ENCODE measurements at places on chromosomes 6 and 20.

DNA sequence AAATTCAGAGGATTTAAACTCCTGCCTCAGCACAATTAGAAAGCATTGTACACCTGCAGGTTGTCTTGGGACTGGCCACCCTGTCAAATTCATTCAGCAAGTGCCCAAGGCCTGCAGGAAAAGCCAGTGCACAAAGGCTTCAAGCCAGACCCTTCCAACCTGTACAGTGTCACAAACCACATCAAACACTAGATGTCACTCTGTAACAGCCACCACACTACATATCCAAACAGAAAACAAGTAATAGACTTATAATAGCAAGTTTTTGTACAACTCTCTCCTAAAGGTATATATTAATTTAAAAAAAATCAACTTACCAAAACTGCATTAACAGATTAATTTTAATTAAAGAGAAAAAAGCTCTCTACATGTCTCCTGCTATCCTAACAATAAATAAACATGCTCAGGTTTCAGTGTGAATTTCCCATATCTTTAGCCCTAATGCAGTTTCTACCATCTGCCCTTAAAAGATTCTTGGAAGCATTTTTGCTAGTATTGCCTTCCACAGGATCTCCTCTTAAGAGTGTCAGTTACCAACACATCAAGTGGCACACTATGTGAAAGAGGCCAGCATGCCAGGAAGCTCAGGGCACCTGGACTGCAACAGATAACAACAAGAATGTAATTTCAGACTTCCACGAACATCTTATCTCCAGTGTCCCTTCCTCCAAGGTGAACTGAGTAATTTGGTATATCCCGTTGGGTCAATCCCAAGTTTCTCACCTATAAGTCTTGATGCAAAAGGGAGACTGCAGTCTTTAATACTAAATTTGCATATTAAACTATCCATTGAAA, 47.5 kb downstream of the RALGAPA2 start:
- no peak for DNase-seq

DNA sequence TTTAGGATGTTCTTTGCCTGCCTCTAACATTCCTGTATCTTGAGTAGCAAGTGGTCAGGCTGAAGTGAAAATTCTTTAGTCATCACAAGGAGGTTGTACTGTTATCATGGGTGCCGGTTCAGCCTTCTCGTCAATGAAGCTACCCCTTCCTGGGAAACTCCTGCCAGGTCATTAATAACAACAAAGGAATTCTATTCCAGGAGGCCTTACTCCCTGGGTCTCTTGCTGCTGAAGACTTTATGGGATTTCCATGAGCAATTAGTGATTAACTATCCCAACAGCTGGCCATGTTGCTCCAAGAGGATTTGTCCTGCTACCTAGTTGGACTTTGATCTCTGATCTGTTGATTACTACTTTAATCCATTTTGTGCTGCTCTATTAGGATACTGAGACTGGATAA, 62.7 kb upstream of the ELOVL5 start:
- DNase-seq, result no peak

DNA sequence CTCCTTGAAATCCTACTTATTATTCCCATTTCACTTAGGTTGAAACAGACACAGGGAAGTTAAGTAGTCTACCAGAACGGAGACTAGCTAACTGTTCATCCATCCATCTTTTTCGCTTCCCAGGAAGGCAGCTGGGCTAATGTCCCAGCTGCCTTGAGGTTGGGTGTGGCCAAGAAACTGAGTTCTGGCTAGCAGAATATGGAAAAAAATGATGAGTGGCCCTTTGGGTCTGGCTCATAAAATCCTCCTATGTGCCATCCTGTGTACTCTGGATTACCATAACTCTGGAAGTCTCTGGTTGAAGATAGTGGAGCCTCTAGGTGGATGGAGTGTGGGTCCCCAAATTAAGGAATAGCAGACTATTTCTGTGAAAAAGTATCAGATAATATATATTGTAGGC, 206.2 kb downstream of the HIVEP2 start:
- DNase-seq, result no peak

DNA sequence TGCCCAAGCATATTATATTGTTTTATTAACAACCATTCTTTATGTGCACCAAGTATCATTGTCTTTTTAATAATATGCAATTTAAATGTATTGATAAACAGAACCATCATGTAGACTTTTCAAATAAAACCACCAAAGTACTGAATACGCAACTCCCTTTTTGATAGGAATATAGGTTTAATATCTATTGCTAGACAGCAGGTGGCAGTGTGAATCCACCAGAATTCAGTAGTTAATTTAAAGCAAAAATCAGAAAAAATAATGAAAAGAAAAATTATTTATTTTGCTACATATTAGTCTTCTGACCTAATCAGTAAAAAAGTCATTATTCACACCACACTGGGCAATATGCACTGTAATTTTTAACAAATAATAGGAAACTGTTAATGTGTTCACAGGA, 143.7 kb downstream of the KLHL32 start:
- DNase-seq, result peak; percentile 14

GRCh38 chr6:115882174-115882573, 178.5 kb downstream of the FRK start:
- DNase-seq, result no peak

DNA sequence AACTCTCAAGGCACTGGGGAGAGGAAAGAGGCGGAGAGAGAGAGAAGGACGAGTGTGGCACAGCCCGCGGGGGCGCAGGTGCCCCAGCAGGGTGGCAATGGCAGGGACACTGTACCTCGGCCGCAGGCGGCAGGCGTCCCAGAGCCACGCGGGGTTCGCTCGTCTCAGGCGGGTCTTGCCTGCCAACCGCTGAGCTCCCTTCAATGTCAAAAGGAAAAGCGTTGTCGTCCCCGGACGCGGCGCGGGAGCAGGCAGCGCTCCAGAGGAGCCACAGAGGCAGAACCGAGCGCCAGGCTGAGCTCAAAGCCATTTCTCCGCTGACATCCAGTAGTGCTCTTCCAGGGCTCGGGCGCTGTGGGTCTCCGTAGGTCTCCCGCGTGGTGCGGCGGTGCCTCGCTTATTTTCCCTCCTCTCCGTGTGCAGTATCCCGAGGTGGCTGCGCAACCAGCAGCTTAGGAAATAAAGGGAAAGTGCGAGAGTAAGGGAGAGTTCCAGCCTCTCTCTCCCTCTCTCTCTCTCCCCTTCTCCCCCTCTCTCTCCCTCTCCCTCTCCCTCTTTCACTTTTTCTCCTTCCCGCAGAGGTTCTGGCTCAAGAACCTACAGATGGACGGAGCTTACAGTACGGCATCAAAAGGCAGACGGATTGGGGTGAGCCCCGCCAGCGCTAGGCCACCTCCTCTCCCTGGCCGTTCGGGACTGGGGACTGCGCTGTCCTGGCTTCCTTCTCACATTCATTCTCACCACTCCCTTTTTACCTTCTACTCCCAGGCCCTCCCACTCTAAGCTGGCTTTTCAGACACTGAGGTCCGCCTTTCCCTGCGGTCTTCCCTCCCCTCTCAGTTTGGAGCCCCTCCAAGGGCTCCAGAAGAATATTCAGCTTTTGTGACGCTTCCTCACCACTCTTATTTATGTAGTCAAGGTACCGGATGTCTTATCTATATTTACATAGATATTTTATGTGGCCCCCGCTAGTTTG, at the start of gene LAMA4:
LAMA4 (minus strand) TSS at position 727 of the 976 bp plus-strand sequence; CDS start at position 310, 417 bp downstream.
- peak; percentile 22 for DNase-seq

DNA sequence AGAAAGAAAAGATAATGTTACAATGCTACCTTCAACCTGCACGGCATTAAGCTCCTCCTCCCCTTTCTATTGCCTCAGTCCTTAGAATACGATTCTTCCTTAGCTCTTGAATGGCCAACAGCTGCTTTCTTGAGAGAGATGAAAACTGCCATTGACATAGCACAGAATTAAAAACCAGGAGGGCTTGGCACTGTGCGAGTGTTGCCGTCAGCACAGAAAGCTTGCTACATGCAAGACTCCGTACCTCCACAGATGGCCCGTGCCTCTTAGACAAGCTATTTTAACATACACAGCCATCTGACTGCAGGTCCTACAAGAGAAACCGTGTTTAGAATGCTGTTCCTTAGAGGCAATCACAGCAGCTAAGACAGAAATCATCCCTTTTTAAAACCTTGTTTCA, 51.7 kb downstream of the ALDH5A1 start:
- DNase-seq, result no peak

- DNase-seq, result peak; percentile 62
Observed at GRCh38 chr20:25058051-25058846, at the start of gene ACSS1. Gene ACSS1 (minus strand): TSS chr20:25058139. CDS start chr20:25058102, 37 bp downstream.

DNA sequence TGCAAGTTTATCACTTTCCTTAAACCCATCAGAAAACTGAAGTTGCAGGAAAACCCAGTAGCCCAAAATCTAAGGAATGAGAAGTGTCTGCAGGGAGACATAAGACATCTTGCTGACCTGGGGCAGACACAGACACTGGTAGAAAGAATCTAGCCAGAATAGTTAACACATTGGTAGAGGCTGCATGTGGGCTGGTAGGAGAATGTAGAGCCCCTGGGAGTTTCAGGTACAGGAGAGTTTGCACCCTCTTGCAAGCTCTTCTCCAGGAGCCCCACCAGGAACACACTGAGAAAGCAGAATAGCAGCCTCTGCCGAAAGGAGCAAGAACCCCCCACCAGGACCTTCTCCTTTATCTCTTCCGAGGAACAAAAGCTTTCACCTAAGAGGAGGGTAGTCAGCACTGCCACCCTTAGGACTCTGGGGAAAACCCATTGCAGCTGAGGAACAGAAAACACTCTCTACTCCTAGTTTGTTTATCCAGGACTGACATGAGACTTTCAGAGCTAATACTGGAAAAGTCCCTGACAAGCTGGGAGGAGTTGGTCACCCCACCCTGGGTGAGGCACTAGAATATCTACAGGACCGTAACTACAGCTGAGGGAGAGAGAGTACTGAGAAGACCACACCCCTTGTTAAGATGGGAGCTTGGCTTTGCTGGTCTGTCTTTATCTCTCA, 10.5 kb upstream of the OGFRL1 start:
- no peak for DNase-seq

- no peak for DNase-seq
Observed at GRCh38 chr6:52162940-52163908, 23.0 kb upstream of the IL17A start.

DNA sequence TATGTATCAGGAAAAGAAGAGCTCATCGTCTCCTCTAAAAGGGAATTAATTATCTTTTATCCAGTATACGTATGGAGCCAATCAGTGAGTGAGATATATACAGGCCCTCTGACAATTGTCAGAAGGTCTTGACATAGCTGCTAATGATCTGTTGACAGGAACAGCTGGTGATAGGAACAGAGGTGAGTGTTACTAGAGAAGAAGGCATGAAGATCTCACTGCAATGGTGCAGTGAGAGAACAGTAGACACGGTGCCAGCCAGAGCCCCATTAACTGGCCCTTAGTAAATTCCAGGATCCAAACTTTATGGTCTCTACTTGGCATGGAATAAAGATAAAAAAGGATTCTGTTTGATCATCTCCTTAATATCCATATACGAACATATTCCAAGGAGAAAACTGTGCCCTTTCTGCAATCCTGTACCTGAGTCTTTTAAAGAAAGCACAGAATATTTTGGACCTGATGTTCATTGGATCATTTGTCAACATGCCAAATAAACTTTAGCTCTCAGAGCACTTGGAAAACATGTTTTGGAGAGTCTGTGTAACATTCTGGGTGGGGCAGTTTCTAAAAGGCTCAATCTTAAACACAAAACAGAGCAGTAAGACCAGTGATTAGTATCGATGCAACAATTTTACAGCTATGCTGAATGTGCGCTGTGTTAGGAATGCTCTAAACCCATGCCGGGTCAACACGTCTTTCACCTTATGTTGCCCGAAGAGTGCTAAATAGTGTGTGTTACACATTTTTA, 135.8 kb upstream of the CITED2 start:
- no peak for DNase-seq

All from adrenal gland (tissue), 19 donors.